Umbilical cord (tissue), 2 donors: ENCODE measurements at places on chromosomes 7 and 10. TPM values are rescaled to one million over a fixed set of nuclear protein-coding genes. Genes with fewer than 3 reads are reported as not detected.

Gene CLRN3
- not detected for total RNA-seq

Gene OGA
- total RNA-seq = 186 TPM

Gene IGF2BP3
- 51.3 TPM for total RNA-seq

DNA sequence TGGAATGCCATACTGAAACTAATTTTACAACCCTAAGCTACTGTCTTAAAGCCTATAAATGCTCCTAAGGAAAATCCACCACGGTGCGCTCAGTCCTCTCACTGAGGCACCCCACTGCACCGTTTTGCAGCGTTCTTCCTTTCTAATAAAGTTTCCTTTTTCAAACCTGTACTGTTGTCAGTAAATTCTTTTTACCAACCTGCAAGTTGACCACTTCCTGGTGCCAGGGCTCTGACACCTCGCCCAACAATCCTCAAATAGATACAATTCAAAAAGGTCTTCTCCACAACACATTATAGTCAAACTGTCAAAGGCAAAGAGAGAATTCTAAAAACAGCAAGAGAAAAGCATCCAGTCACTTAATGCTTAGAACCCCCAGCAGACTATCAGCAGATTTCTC is 42.8 kb downstream of the HERPUD2 start:
- no peak for DNase-seq

GRCh38 chr7:152522571-152523067 is 86.8 kb upstream of the KMT2C start:
- peak; percentile 21 for DNase-seq

- DNase-seq = no peak
Measured at GRCh38 chr10:132255489-132256344, 52.0 kb downstream of the STK32C start.
